ENCODE measurements at places on chromosomes 13 and 19.

DNA sequence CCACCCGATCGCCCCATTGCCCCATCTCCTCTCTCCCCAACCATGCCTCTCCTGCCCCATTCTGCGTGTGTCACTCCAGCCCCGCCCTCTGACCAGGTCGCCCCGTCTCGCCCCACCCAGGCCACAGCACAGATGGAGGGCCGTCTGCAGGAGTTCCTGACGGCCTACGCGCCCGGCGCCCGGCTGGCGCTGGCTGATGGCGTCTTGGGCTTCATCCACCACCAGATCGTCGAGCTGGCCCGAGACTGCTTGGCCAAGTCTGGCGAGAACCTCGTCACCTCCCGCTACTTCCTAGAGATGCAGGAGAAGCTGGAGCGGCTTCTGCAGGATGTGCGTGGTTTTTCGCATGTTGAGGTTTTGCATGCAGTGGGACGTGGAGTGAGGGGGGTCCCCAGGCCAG, 26.2 kb downstream of the MAST3 start:
- peak; percentile 31 for ATAC-seq

DNA sequence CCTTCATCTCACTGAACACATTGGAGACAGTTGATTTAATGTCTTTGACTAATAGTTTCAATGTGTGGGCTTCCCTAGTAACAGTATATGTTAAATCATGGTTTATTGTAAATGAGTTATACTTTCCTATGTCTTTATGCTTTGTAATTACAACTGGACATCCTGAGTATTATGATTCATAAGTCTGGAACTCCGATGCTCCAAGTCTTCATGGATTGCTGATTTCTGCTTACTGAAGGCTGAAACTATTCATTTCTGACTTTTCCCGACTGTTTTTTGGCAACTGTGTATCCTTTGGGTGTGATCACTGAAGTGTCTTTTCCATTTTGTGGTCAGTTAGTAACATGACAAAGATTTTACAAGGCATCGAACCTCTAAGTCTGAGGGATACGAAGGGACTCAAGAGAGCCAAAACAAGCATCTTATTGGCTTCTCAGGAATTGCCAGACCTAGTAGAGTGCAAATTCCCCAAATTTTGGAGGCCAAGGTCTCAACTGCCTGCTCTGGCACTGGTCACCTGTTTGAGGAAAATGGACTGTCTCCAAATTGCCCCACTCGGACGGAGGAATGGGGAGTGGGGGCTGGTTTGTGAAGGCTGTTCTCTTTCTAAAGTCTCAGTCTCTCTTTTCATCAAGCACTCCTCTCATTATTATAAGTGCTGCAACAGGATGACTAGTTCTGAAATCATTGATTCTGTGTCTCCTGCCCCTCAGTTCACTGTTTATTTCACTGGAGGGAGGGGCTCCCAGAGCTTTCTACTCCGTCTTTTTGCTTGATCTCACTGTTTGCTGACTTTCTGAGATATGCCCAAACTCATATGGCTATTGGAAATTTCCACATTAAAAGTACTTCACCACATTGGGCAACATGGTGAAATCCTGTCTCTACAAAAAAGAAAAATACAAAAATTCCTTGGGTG, 20.2 kb upstream of the CD70 start:
- peak; percentile 51 for ATAC-seq

DNA sequence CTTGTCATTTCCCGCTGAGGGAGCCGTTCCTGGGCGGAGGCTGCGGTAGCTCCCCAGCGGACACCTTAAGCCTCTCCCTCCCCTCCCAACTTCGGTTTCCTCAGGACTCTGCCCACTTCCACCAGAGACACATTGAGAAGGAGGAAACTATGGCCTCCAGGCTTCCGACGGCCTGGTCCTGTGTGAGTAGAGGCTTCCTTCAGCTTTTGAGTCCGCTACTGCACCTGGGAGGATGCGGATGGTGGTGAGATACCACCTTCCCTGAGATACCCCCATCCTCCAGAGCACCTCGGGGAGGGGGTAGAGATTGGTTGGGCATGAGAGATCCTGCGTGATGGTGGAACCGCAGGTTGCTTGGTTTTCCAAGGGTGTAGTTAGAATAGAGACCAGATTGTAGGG, 955 bp downstream of the ZNF274 start:
- ATAC-seq = no peak

- ATAC-seq = no peak
Measured at GRCh38 chr19:1136621-1137317, 33.0 kb downstream of the GPX4 start.

DNA sequence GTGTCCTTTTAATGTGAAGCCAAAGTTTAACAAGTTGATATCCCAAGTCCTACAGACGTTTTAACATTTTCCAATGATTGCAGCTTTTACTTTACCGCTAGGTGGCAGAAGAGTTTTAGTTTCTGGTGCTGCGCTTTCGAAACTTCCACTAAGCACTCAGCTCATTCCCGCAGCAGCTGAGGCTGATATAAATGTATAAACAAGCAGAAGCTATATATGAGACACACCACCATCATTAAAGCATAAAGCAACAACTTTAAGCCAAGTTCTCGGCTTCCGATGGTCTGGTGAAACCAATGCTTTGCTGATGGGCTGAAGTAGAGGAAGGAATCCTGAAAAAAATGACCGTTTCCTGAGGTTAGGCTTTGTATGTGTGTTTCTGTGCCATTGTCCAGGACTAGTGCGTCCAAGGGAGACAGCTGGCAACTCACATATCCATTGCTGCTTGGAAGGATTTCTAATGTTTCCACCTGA, 753.9 kb downstream of the OLFM4 start:
- peak; percentile 46 for ATAC-seq

DNA sequence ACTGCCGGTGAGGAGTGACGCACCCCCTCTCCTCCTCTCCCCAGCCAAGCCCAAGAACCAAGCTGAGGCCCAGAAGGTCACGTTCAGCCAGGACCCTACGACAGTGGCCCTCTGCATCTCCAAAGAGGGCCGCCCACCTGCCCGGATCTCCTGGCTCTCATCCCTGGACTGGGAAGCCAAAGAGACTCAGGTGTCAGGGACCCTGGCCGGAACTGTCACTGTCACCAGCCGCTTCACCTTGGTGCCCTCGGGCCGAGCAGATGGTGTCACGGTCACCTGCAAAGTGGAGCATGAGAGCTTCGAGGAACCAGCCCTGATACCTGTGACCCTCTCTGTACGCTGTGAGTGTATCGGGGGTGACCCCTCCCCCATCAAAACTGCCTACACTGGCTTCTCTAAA, 19.2 kb upstream of the TOMM40 start:
- no peak for ATAC-seq

- peak; percentile 69 for ATAC-seq
Measured at GRCh38 chr13:113904411-113904810, 40.5 kb upstream of the GAS6 start.

GRCh38 chr19:1270854-1271527, 1.9 kb downstream of the CIRBP start:
- ATAC-seq = no peak

GRCh38 chr19:14661372-14661924, 13.2 kb downstream of the ADGRE3 start:
- no peak for ATAC-seq

- ATAC-seq = no peak
Measured at GRCh38 chr19:5045956-5046338, 77.0 kb downstream of the KDM4B start.

DNA sequence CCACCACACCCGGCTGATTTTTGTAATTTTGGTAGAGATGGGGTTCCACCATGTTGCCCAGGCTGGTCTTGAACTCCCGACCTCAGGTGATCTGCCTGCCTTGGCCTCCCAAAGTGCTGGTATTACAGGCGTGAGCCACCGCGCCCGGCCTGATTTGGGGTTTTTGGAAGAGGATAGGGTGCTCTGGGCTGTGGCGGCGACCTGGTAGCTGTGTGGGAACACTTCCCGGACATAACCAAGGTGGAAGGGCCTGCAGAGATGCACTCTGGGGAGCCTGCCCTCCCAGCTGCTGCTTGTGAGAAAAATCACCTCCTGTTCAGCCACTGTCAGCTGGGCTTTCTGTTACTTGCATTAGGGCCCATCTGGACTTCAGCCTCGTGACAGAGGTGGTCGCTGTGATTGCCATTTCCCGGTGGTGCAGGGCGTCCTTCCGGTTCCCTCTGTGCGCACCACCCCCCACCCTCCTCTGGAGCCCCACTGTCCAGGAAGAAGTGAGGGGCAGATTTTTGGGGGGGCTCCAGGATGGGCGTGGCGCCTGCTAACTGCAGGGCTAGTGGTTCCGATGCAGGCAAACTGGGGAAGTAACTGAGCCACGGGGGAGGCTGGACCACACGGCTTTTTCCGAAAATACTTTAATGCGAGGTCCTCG, 7.5 kb downstream of the IL4I1 start:
- no peak for ATAC-seq

DNA sequence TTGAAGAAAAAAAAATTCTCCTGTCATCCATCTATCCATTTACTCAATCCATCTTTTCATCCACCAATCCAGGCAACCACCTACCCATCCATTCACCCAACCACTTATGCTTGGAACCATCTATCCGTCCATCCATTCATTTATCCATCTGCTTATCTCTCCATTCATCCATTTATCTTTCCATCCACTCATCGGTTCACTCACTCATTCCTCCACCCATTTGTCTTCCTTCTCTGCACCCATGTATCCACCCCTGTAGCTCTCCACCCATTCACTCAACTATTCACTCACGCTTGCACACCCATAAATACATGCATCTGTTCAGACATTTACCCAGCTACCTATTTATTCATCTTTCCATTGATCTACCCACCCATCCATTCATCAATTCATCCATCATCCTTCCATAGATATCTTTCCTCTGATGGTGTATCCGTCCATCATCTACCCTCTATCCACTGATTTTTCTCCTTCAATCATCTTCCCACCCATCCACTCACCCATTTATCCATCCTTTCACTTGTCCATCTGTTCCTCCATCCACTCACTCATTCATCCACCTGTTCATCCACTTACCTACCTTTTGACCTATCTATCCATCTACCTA, 9.5 kb downstream of the NPHS1 start:
- no peak for ATAC-seq

- ATAC-seq = no peak
Measured at GRCh38 chr19:7476777-7477494, 11.9 kb downstream of the PEX11G start.

- ATAC-seq = peak; percentile 77
Measured at GRCh38 chr13:61415058-61415721, 459 bp downstream of the PCDH20 start.

DNA sequence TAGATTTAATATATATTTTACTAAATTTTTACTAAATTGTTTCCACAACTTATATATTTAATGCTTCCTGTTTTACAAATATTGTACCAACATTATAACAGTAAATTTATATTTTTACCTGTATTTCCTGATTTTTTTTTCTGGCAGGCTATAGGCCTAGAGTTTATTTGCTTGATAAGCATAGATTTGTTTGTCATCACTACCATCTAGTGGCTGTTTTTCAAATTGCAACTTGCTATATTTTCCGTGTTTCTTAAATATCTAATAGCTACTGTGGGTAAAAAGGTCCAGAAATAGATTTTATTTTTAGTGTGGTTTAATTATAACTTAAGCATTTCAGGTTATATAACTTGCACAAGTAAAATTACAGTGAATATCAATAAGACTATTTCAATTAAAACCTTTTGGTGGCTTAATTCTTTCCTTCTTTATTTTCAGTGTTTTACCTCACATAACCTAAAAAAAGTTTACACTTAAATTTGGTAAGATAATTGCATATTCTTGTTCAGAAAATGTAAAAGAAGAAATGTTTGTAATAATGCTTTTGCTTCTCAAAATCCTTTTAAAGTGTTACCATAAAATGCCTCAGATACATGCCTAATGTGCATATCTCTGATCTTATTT, 60.6 kb downstream of the NDFIP2 start:
- ATAC-seq = no peak

GRCh38 chr19:36266375-36266961, 51.6 kb downstream of the ZNF146 start:
- ATAC-seq = no peak

Data from gastroesophageal sphincter (tissue), 4 donors.